ENCODE measurements at places on chromosomes 7 and 10.

GRCh38 chr7:6649241-6649961, 12.3 kb downstream of the ZNF316 start:
- DNase-seq = no peak

DNA sequence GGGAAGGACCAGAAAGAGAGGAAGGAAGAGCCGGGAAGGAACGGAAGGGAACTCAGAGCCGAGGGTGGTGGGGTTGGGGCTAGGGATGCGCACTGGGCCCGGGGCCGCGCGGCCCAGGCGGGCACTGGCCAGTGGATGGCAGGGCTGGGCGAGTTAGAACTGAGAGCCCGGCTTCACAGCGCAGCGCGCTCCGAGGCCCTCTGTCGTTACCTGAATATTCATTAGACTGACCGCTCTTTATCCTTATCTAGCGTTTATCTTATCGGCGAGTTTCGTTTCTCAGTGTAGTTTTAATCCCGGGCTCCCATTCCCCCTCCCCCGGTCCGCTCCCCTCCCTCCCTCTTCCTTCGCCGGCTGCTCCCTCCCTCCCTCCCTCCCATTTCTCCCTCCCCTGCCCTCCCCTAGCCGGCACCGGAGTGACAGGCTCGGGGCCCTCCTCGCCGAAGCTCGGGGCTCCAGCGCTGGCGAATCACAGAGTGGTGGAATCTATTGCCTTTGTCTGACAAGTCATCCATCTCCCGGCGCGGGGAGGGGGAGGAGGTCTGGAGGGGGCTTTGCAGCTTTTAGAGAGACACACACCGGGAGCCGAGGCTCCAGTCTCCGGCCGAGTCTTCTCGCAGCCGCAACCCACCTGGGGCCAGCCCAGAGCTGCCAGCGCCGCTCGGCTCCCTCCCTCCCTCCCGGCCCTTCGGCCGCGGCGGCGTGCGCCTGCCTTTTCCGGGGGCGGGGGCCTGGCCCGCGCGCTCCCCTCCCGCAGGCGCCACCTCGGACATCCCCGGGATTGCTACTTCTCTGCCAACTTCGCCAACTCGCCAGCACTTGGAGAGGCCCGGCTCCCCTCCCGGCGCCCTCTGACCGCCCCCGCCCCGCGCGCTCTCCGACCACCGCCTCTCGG, at the start of gene PAX2:
Gene PAX2 (plus strand): TSS at position 596 of the 895 bp plus-strand sequence. CDS start 679 bp downstream, outside the sequence.
- no peak for DNase-seq

- no peak for DNase-seq
Observed at GRCh38 chr7:2099048-2099957, 133.4 kb downstream of the MAD1L1 start.

DNA sequence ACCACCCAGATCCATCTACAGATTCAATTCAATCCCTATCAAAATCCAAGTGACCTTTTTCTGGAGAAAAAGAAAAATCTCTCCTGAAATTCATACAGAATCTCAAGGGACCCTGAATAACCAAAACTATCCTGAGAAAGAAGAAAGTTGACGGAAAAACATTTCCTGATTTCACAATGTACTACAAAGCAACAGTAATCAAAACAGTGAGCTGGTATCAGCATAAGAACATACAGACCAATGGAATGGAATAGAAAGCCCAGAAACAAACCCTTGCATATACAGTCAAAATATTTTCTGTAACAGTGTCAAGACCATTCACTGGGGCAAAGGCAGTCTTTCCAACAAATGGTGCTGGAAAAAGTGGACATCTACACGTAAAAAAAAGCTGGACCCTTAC, 89.9 kb downstream of the JMJD1C start:
- DNase-seq = no peak

GRCh38 chr7:32462977-32463376, 27.2 kb downstream of the LSM5 start:
- DNase-seq = no peak

DNA sequence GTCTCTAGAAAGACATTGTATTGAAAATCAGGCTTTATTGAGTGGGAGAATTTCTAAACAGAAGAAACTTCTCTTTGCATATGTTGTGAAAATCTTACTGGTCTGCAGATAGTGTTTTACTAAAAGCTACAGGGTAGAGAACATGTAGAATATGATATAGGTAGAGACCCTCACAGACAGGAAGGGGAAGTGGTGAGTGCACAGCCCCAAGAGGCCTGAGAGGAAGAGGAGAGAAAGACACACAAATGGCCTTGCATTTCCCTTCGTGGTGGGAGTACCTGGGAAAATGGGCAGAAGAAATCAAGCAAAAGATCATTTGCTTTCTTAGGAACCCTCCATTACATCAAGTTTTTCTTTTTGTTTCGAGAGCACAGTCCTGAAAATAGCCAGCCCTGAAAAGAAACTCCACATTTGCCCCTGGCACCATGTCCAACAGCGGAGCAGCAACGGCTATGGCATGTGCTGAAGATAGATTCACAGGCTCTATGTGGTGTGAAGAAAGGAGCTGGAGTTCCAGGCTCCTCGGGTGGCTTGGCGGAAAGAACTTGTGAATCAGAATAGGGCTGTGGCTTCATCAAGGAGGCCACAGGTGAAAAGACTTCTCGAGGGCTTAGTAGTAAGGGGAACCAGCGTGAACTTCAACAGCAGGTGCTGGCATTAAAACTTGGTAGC, 143.5 kb downstream of the CALCR start:
- no peak for DNase-seq

- no peak for DNase-seq
Observed at GRCh38 chr7:23247603-23248335, 1.2 kb downstream of the GPNMB start.

DNA sequence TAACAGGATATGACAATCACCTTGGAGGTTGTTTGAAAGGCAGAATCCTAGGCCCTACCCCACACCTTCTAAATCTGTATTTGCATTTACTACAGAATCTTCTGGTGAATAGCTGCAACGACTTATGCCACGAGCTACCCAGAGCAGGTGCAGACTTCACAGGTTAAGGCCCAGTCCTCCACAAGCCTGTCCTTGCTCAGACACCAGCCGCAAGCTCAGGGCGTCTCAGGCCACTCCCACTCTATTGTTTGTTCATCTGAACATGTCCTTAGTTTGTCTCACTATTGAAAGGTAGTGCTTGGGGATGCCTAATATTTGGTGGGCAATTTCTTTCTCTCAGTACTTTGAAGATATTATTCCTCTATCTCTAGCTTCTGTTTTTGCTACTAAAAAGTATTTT, 18.9 kb upstream of the RBM33 start:
- no peak for DNase-seq

DNA sequence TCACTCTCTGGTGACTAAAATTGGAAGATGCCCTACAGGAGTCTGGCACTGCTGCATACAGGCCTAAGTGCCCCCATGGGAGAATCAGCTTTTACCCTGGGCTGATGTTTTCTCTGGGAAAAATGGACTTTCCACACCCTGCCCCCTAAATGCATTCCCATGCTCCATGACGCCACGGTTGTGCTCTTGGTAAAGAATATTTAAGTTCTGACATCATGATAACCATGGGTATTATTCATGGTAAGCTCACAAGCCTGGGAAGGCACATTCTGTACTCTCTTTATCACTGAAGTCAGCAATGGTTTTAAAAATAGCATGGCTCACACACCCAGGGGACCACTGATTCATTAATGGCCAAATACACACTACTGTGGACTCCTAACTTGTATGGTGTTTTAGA, 43.4 kb downstream of the HIPK2 start:
- DNase-seq = no peak

DNA sequence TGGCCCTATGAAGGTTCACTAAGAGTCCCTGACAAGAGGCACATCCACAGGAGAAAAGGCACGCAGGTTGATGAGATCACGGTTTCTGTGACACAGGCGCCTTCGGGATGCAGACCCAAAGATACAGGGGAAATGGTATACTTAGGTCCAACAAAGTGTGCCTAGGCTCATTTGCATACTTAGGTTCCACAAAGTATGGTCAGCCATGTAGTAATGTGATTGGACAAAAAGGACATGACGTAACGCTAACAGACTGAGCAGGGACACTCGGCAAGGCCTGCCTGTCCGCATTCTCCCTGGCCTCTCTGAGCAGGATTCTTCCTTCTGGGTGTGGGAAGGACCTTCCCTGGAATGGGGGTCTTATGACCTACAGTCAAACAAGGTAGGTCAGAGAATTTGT, 190.6 kb downstream of the CELF2 start:
- DNase-seq = no peak

DNA sequence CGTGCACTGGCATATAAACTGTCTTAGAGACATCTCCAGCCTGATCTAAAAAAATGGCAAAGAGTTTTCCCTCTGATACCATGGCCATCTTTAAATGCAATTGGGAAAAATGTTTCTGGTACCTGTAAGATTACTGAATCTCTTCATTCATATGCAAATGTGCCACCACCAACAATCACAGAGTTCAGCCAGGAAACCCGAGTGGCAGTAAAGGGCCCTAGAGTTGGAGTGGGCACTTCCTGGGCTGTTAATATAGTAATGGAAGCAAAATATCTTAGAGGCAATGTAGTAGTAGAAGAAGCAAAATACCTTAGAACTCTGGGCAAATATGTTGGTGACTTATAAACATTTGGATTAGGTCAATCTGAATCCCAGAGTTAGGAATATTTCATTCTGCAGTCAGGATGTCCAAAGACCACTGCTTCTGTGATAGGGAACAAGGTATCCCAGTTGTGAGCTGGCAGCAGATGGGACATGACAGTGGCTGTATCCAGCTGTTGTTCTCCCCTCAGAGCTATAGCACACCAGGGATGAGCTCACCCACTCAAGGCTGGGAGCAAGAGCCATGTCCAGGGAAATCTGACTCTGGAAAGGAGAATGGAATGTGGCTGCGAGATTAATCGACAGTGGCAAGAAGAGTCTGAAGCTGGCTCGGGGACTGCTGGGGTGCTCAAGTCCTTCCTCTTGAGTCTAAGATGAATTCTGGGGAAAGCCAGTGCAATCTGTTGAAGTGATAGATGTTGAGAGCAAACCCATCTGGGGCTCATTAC, 332.1 kb downstream of the PHTF2 start:
- DNase-seq = no peak

- no peak for DNase-seq
Observed at GRCh38 chr7:158404031-158404761, 183.4 kb downstream of the PTPRN2 start.

DNA sequence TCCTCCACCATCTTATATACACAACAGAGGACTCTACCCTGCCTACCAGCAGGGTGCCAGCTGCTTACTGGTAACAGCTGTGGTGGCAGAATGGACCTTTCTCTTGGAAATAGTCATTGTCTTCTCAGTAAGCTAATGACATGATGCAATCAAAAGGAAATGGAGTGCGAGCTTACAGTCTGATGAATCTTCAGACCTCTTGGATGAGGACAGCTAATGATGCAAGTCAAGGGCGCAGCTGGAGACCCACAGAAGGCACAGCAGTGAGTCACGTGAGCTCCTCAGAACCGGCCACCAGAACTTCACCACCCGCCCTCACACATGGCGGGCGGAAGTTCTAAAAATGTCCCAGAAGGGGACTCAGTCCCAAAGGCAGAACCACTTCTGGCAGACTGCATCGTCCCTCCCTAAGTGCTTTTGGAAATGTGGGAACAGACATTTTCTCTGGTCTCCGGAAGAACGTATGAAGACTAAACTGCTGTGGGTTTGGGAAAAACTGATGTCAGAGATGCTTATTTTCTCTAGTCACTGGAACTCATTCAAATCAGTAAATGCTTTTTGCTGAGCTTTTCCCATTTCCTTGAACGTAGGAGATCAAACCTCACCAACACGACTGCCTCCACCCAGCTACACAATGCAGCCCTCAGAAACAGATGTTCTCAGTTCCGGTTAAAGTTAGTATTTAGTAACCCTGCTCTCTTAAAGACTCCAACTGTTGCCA, 96.4 kb downstream of the FAS start:
- DNase-seq = no peak

GRCh38 chr10:28664369-28664740, 13.0 kb upstream of the BAMBI start:
- no peak for DNase-seq

- DNase-seq = no peak
Observed at GRCh38 chr10:8338177-8338766, 283.8 kb downstream of the GATA3 start.

DNA sequence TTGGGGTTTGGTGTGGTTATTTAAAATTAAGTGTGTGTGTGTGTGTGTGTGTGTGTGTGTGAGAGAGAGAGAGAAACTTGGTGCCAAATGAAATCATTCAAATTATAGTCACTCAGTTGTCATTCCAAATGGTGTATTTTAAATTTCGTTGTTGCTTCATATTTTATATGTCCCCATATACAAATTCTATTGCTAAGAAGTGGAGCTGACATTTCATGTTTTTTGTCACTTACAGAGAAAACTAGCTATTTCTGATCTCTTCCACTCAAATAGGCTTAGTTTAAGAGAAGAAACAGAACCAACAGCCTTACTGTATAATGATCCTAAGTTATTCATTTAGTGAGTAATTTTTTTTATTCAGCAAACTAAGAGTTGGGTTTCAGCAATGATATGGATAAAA, 42.3 kb downstream of the CHRM2 start:
- DNase-seq = no peak

DNA sequence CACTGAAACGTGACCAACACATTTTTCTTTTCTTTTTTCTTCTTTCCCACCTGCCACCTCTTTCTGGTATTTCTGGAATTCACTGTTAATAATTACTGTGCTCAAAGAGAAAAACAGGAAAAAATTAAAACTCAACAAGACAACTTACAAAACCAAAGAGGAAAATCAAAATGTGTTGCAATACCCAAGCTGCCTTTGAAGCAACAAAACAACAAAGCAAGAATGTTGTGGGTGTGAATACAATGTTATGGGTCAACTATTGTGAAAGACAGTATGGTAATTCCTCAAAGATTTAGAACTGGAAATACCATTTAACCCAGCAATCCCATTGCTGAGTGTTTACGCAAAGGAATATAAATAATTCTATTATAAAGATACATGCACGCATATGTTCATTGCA, 415.1 kb downstream of the GFRA1 start:
- DNase-seq = no peak

DNA sequence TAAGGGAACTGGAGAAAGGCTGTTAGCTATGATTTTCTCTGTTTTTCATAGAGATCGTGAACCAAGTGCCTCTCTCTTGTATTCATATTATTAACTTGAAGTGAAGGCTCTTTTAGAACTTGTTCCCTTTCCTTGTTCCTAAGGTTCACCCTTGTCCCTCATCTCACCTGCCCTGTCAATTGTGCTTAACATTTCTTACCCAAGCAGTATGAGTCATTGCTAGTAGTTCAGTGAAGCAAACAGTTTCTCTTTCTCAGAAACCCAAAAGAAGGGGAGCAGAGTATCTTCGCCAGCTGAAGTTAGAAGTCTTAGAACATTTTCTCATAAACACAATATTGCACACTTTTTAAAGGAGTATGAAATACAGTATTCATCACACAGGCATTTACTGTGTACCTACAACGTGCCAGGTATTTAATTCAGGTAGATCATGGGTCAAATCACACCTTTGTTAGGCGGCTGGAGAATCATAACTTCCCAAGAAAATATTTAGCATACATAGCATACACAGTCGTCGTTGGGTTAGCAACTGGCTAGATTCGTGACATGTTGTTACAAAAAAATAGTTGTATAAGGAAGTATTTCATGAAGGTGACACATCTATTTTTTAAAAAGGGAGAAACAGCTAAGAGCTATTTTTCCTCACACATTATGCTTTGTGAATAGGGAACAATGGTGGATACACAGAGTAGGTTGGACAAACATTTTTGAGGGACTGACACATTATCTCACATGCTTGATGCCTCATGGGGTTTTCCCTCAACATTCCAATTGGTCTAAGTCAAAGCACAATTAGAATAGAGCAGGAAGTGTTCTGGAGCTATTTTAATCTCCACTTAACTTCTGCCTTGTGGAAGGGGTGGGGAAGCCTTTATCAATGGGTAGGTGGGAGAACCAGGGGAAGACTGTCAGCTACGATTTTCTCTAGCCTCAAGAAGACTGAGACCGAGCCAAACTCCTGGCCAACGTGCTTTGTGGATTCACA, 13.2 kb downstream of the HDAC9 start:
- DNase-seq = no peak

Measured in stimulated activated CD8-positive, alpha-beta memory T cell treated with anti-CD3 and anti-CD28 coated beads, Interleukin-7, amount 100 ng/mL, for 1 hour (primary cell).